ENCODE measurements at places on chromosomes 7 and 10.
A peak's percentile ranks its signal among the peaks of the same experiment; 100 is the strongest.

- DNase-seq = no peak
Measured at GRCh38 chr10:15681076-15681475, 38.6 kb downstream of the ITGA8 start.

GRCh38 chr10:60944058-60944909 lies at the start of gene RHOBTB1:
RHOBTB1 (minus strand) TSS chr10:60944185; CDS start chr10:60911542, 32,643 bp downstream.
- peak; percentile 56 for DNase-seq

DNA sequence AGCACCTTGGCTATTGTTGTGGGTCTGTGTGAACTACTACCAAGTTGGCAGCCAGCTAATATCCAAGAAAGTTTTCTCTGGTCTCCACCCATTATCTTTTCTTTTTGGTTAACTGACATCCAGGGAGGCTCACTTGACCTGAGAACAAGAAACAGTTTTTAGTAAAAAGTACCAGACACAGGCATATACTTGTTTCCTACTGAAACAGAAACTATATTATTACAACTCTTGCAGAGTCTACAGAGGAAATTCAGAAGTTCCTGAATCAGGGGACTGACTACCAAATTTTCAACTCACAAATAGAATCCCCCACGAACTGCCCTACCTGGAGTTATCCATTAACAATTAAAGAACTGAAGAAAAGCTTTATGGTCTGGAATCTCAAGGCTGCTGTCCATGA lies 168.9 kb downstream of the KCND2 start:
- DNase-seq = no peak

DNA sequence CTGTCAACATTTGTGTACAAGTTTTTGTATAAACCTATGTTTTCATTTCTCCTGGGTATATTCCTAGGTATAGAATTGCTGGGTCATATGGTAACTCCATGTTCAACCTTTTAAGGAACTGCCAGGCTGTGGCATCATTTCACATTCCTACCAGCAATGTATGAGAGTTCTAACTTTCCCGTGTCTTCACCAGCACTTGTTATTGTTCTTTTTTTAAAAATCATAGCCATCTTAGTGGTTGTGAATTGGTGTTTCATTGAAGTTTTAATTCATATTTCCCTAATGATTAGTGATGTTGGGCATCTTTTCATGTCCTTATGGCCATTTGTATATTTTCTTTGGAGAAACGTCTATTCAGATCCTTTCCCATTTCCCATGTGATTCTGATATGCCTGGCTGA lies 193.0 kb upstream of the PLXNA4 start:
- no peak for DNase-seq

- DNase-seq = no peak
Measured at GRCh38 chr7:107631588-107632491, 28.8 kb upstream of the SLC26A4 start.

DNA sequence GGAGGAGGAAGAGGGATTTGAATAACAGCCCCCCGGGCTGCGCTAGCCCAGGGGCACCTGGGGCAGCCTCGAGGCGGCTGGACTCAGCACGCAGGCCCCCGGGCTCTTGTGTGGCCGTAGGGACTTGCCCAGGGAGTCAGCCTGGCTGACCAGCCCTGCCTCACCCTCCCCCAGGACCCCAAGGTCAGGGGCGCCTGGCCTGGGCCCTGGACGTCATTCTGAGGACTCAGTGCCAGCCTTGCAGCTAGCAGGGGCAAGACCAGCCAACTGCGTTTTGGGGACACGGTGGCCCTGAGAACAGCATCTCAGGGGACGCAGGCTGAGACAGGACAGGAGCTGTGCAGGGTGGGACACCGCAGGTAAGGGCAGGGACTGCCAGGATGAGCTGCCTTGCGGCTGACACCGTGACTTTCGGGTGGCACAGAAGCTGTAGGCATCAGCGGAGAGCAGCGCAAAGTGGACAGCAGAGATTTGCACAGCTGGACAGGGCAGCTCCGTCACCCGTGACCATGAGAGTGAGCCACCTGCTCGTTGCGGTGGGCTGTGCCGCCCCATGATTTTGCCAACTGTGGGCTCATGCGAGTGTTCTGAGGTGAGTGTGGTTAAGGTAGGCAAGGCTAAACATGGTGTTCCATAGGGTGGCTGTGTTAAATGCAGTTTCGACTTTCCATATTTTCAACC lies 48.1 kb upstream of the UBE3C start:
- DNase-seq = no peak

GRCh38 chr10:92014620-92015019 lies 91.0 kb downstream of the BTAF1 start:
- DNase-seq = no peak

DNA sequence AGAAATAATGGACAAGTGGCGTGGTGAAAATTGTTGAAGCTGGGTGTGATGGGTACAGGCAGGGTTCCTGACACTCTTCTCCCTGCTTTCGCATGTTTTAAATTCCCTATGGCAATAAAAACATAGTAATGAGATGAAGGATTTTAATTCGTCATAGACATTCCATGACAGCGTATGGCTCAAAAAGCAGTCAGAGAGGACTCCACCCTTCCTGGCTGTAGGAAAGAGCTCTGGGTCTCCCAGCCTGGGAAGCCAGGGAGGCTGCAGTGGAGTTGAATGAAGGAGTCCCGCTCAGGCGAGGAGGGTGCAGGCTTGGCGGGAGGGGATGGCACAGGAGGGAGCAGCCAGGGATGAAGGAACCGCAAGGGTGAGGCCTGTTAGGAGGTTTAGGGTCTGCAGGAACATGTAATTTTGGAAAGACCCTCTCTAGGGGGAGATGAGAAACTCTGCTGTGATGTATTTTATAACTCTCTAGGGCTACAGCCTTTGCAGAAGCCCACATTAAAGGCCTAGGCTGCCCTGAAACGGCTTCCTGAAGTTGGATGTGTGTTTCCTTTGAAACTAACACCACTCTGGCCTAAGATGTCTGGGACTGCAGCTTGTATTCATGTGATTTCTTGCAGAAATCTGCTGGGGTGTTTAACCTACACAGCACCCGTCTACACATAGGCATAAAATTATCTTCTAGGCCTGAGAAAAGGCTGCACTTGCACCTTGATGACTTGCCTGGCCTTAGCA lies 7.6 kb upstream of the LARP4B start:
- no peak for DNase-seq

DNA sequence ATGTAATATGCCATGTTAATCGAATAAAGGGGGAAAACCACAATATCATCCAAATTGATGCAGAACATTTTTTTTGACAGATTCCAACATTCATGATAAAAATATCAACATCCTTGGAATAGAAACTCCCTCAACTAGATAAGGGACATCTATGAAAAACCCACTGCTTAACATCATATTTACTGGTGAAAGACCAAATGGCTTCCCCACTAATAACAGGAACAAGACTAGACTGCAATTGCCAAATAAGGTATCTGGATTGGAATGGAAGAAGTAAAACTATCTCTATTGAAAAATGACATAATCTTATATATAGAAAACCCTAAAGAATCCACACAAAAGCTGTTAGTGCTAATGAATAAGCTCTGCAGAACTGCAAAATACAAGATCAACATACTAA lies 27.8 kb downstream of the SMURF1 start:
- no peak for DNase-seq

- DNase-seq = no peak
Measured at GRCh38 chr7:71488308-71488707, 356.4 kb downstream of the GALNT17 start.

DNA sequence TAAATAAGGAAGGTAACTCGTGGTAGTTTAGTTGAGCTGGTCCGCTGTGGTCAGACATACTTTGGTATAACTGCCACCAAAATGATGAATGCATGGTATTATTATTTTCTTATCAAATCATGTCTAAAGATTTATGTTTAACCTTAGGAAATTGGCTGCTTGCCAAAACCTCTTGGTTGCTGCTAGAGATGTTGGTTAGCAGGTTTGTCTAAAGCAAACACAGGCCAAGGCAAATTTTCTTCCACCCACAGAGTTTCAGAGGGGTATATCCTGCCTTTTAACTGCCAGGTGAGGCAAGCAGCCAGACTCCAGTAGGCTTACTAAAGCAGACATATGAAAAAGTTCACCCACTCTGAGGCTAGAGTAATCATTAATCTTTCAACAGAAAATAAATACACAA lies 101.4 kb downstream of the SEMA3E start:
- peak; percentile 46 for DNase-seq
